ENCODE measurements at places on chromosomes 6 and 20.

DNA sequence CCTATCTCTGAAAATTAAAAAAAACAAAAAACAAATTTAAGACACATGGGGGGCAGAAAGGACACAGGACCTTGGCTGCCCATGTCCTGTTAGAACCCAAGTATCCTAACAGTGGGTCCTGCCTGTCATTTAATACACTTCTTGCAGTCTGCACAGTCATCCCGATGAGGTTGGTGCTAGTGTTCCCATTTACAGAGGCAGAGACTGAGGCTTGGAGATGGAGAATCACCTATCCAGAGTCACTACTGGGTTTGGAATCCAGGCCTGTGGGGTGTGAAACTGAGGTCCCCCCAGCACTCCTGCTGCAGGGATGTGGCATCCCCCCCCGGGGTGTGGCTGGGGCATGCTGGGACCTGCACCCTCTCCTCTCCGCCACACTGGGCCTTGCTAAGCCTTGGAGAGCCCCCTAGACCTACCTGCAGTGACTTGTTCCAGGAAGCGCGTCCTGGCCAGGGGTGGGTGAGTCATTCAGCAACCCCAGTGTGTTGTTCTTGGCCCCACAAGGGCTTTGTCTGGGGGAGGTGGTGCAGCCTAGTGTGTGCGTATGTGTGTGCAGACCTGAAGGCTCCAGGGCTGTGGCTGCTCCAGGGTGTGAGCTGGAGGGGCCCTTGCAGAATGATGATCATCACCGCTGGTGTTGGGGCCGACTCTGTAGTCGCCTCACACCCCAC, 49.7 kb downstream of the BCAS4 start:
- no peaks in the 10 kb centered on the region for H3K36me3 ChIP-seq
- H3K4me3 ChIP-seq = no peak overlapping the region
- peak; percentile 36 for DNase-seq
- peaks cover 31% of the 10 kb centered on the region for H3K4me1 ChIP-seq
- H3K27me3 ChIP-seq = no peaks in the 10 kb centered on the region
- no peak overlapping the region for H3K27ac ChIP-seq

- H3K27me3 ChIP-seq = no peaks in the 10 kb centered on the region
- no peak for DNase-seq
- peaks cover 5% of the 10 kb centered on the region for H3K4me1 ChIP-seq
- H3K4me3 ChIP-seq = no peak overlapping the region
These were observed 2.5 kb downstream of the ZNF831 start for GRCh38 chr20:59165891-59166709.

DNA sequence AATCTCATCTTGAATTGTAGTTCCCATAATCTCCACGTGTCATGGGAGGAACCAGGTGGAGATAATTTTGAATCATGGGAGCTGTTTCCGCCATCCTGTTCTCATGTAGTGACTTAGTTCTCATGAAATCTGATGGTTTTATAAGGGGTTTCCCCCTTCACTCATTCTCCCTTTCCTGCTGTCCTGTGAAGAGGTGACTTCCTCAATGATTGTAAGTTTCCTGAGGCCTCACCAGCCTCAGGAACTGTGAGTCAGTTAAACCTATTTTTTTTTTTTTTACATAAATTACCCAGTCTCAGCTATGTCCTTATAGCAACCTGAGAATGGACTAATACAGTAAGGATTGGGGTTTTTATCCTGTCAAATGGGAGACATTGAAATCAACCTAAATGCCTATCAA, 328.3 kb downstream of the TBC1D32 start:
- H3K27ac ChIP-seq = no peak overlapping the region
- no peaks in the 10 kb centered on the region for H3K4me1 ChIP-seq
- no peak overlapping the region for H3K4me3 ChIP-seq
- no peaks in the 10 kb centered on the region for H3K36me3 ChIP-seq
- no peaks in the 10 kb centered on the region for H3K27me3 ChIP-seq

GRCh38 chr6:112221561-112221960, 32.8 kb downstream of the LAMA4 start:
- no peak overlapping the region for H3K27ac ChIP-seq
- no peak overlapping the region for H3K4me3 ChIP-seq
- H3K36me3 ChIP-seq = no peaks in the 10 kb centered on the region
- H3K27me3 ChIP-seq = no peaks in the 10 kb centered on the region
- no peak for DNase-seq

DNA sequence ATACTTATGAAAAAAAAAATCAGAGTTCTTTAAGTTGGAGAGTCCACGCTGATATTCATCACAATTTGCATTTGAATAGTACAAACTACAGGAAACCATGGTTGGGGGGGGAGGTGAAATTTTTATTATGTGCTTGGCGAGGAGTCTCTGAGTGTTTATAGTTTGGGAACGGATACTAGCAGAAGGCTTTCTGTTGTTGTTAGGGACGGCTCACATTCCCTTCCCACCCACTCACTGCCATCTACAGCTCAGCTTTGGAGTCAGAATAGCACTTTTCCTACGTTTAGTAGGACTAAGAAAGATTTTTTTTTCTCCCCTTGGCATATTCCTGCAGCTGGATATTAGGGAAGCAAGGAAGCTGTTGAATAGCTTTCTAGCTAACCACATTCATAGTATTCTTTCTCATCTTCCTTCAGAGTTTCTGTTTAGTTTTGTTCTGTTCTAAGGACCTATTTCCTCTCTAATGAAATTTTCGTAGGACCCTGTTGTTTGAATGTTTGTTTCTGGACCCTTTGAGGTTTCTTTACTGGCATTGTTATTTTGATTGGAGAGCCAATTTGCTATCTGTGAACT, 235.1 kb upstream of the ZNF217 start:
- H3K4me3 ChIP-seq = peak overlapping the region; percentile 16
- peak overlapping the region; percentile 79 for H3K27ac ChIP-seq
- H3K4me1 ChIP-seq = peaks cover 13% of the 10 kb centered on the region
- no peaks in the 10 kb centered on the region for H3K36me3 ChIP-seq
- no peak for DNase-seq

All from stomach (tissue), 19 donors.